Esophagus squamous epithelium (tissue), 5 donors: ENCODE measurements at places on chromosomes 2 and 18. TPM values are rescaled to one million over a fixed set of nuclear protein-coding genes. Genes with fewer than 3 reads are reported as not detected.

DNA sequence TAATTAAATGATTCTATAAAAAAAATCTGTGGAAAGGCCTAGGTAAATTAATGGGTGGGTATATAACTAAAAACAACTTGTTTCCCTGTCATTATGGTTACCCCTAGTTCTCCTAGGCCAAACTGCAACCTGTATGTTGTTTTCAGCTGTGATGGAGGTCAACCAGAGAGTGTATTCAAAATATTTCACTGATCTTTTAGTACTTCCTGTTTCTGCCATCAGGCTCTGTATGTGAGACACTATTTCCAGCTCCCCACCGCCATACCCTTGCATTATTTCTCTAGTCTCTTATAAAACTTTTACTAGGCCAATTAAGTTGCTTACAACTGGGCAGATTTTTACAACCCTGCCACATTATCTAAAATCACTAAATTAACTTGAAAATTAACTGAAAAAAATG, 21.0 kb upstream of the CDKL4 start:
- no peak for DNase-seq

DNA sequence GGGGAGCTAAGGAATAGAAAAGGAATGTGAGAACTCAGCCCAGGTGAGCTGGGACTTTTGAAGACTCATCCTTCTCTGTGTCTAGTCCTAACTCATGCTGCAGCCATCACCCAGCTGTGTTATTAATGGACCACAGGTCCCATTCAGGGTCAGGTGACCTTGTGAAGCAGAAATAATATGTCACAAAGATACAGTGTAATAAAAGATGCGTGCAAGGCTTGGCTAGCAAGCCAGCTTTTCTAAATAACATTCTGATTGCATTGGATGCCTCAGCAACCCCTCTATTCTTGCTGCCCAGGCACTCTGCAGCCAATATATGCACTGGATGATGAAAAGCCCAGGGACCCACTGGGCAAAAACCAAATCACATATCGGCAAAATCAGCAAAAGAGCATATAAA, 393.1 kb upstream of the PIK3C3 start:
- DNase-seq = no peak

- no peak for DNase-seq
Observed at GRCh38 chr2:217942731-217943335, 60.0 kb downstream of the TNS1 start.

DNA sequence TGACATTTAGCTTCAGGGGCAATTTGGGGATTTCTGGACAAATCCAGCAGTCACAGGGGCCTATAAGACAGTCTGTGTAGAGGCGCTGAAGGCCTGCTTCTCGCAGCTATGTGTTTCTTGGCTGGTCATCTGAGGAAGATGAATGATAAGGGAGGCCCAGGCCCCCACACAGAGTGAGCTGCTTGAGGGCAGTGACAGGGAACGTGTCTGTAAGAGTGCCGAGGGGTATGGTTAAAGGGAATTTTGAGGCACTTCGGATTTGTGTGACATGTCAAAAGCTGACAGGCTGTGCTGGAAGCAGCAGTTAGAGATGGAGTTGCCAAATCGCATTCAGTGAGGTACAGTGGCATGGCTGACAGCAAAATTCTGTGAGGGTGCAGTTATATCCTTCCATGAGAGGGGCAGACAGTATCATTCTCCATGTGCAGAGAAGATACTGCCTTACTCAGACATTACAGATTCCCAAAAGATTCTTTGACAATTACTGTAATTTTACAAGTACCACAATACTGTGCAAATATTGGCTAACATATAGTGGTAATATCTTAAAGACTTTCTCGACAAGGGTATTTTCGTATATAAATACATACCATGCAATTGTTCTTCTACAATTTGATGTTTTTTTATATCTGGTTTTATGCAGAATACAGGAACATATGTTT, 74.0 kb downstream of the CERS6 start:
- no peak for DNase-seq

GRCh38 chr18:25136416-25137196, 215.4 kb downstream of the ZNF521 start:
- no peak for DNase-seq

DNA sequence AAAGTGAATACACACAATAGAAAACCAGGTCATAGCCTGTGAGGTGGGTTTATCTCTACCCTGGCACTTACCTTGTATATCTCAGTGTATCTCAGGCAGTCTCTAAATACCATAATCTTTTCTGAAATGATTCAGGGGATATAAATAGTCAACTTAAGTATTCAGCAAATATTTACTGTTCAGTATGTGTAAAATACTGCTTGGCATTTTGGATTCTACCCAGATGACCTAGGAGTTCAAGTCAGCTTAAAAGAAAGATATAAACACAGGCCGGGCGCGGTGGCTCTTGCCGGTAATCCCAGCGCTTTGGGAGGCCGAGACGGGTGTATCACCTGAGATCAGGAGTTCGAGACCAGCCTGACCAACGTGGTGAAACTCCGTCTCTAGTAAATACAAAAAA, 23.8 kb downstream of the GRHL1 start:
- no peak for DNase-seq

GRCh38 chr2:228675646-228676045, 494.2 kb upstream of the SPHKAP start:
- no peak for DNase-seq

ASIC4 gene
- total RNA-seq = not detected

MATN3 gene
- total RNA-seq = 0.92 TPM

DNA sequence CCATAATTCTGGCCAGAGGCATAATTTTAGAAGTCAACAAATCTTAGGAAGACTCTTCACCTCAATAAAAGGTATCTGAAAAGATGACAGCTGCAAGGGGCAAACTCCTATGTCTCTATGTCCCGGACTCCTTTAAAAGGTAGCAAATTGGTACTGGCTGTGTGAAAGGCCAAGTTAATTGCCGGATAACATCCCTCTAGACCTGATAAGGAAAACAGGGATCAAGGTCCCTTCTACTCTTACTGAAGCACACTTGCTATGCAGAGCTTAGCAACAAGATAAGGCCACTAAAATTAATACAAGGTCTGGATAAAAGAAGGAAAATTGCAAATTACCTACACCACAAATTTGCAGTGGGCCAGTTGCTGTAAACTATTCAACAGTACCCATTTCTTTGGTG, 141.0 kb upstream of the EPC2 start:
- no peak for DNase-seq

SLC19A3 gene
- total RNA-seq = 1.1 TPM

PLCD4 gene
- 3.9 TPM for total RNA-seq

DSEL gene
- total RNA-seq = 0.75 TPM

DNA sequence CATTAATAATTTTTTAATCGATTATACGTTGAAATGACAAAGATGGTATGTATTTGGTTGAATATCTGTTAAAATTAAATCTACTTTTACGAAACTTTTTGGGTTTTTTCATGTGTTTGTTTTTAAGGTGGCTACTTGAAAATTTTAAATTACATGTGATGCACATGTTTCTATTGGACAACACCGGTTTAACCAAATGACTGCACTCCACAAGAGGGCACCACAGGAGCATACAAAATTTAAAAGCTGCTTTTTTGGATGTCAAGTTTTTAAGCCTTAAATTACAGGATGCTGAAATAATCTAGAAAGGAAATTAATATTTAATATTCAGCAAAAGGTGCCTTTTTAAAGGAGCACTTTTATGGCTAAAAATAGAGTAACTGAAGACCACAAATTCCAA, 98.7 kb downstream of the ACVR1 start:
- DNase-seq = no peak

DNA sequence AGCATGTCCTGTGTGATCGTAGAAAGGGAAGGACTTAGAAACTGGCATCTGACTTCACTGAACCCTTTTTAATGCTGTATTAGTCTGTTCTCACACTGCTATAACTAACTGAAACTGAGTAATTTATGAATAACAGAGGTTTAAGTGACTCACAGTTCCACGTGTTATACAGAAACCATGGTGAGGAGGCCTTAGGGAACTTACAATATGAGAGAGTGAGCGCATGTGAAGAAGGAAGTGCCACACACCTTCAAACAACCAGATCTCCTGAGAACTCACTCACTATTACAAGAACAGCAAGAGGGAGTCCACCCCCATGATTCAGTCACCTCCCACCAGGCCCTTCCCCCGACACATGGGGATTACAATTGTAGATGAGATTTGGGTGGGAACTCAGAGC, 811.3 kb downstream of the CPS1 start:
- DNase-seq = no peak

- no peak for DNase-seq
Observed at GRCh38 chr2:105969552-105969951, 224.5 kb downstream of the UXS1 start.

CCBE1 gene
- total RNA-seq = 0.48 TPM

- no peak for DNase-seq
Observed at GRCh38 chr2:166230724-166231070, 102.9 kb upstream of the SCN1A start.

DNA sequence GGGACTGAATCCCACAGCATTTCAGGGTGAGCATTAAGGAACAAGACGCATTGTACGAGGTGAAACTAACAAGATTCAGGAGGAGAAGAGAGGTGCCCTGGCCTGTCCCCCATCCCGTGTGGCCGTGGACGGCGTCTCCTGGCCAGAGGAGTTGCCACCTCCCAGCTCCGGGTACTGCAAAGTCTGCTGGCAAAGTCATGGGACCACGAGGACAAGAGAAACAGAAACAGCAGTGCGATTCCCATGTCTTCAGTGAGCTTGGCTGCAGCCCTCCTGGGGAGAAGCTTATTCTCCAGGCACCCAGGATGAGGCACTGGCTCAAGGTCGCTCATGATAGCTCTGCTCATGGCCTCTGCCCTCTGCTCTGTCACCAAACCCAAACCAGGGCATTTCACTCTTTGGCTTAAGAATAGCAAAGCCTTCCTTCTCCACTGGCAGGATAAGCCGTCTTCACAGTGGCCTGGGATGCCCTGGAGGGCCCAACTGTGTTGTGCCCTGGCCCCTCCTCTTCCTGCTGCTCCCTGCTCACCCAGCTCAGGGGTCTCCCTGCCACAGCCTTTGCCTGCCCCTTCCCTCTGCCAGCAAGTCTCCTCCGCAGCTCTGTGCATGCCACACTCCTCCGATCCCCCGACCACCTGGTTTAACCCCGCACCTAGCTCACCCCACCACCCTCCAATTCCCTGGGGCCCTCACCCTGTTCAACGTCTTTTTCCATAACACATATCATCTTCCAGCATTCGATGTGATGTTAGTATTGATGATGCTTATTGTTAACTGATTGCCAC, 144.8 kb downstream of the PXDN start:
- DNase-seq = no peak

- no peak for DNase-seq
Observed at GRCh38 chr2:46241344-46241743, 55.9 kb upstream of the EPAS1 start.

- DNase-seq = no peak
Observed at GRCh38 chr2:100893392-100894104, 73.6 kb downstream of the NPAS2 start.

TTC39C gene
- 27.1 TPM for total RNA-seq

HOXD13 gene
- not detected for total RNA-seq

DNA sequence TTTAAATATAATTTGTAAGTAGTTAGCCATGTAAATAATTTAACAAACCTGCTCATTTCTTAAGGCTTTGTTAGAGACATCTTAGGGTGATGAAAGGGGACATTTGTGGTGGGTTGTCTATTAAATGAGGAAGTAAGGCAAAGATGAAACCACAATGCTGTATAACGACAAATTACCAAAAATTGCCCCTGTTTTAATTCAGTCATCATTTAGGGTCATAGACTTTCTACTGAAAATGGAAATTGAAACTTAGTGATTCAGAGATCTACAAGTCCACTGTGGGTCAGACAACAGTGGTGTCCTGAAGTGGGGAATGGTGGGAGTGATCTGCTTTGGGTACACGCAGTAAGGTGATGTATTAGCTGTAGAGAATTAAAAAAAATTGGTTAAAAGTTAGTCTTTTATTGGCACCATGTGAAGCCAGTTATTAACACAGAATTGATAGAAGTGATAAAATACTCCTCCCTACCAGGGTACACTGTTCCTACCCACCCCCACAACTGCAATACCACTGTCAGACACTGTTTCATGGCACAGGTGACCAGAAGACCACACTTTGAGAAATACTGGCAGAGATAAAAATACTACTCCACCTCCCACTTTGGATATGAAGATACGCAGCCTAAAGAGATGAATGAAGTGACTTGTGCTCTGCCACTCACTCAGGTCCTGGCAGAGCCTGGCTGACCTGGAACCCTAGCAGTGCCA, 13.4 kb downstream of the CERS6 start:
- DNase-seq = no peak

DNA sequence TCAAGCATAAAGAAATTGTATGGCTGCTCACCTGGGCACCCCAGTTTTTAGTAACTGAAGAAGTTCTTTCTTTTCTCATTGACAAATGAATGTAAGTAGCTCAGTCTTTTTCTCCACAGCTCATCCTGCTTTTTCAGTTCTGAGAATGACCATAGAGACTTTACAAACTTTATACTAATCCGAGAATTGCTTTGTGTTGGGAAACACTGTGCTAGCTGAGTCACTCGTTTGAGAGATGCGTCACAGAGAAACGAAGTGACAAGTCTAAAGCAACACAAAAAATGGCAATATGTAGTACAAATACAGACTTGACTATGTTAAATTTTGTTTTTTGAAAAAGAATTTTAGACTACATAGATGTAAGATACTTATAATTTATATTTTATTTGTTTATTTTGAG, 9.0 kb downstream of the LRRTM4 start:
- DNase-seq = no peak

DNA sequence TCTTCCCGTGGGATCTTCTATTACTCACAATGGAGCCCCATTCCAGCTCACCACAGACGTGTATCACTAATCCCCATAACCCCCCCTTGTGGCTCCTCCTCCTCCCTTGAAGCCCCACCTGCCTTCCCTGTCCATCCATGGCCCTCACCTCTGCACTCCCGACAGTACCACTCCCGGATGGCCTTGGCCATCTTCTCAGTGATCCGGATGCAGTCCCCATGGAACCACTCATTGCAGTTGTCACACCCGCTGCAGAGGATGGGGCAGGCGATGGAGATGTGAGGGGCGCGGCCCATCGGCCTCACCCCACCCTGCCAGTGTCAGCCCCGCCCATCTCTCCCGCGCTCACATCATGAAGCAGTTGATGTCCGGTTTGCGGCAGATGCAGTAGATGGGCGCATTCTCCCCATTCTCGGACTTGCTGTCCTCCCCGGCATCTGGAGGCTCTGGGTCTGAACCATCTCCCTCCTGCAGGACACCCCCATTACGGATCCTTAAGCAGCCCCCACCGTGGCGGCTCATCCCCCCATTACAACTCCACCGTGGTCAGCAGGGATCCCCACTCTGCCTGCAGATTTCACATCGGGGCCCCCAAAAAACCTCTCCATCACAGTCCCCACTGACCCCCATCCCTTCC, 983 bp downstream of the CXXC1 start:
- DNase-seq = no peak

- no peak for DNase-seq
Observed at GRCh38 chr2:118146315-118147283, 58.3 kb downstream of the INSIG2 start.

SLC9A2 gene
- total RNA-seq = not detected

GRCh38 chr2:182165202-182165601, 179.5 kb downstream of the PPP1R1C start:
- no peak for DNase-seq
